ENCODE measurements at places on chromosomes 4 and X.

- H3K27ac ChIP-seq: peak overlapping the region; percentile 21
- peaks cover 10% of the 10 kb centered on the region for H3K27me3 ChIP-seq
- no peak for DNase-seq
- peaks cover 70% of the 10 kb centered on the region for H3K4me1 ChIP-seq
Measured at GRCh38 chr4:158817562-158818296, 48.9 kb downstream of the FNIP2 start.

- H3K36me3 ChIP-seq: peaks cover 10% of the 10 kb centered on the region
- no peak for DNase-seq
- H3K27ac ChIP-seq: no peak overlapping the region
- H3K27me3 ChIP-seq: peaks cover 14% of the 10 kb centered on the region
- no peaks in the 10 kb centered on the region for H3K4me1 ChIP-seq
Measured at GRCh38 chrX:727738-728621, 97.4 kb downstream of the SHOX start.

DNA sequence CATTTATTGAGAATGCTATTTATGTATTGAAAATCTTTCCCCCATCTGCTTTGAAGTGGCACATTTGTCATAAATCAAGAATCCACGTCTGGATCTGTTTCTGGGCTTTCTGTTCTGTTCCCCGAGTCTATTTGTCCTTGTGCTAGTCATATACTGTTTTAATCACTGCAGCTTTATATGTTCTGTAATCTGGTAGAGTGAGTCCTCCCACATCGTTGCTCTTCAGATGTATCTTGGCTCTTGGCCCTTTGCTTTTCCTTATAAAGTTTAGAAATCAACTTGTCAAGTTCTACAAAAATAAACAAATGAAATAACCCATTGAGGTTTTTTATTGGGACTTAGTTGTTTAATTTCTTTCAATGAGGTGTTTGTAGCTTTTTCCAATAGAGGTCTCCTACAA lies 29.0 kb downstream of the LONRF3 start:
- no peak for DNase-seq
- no peaks in the 10 kb centered on the region for H3K4me1 ChIP-seq
- H3K4me3 ChIP-seq: no peak overlapping the region
- H3K36me3 ChIP-seq: no peaks in the 10 kb centered on the region
- peaks cover 15% of the 10 kb centered on the region for H3K27me3 ChIP-seq
- H3K27ac ChIP-seq: no peak overlapping the region

DNA sequence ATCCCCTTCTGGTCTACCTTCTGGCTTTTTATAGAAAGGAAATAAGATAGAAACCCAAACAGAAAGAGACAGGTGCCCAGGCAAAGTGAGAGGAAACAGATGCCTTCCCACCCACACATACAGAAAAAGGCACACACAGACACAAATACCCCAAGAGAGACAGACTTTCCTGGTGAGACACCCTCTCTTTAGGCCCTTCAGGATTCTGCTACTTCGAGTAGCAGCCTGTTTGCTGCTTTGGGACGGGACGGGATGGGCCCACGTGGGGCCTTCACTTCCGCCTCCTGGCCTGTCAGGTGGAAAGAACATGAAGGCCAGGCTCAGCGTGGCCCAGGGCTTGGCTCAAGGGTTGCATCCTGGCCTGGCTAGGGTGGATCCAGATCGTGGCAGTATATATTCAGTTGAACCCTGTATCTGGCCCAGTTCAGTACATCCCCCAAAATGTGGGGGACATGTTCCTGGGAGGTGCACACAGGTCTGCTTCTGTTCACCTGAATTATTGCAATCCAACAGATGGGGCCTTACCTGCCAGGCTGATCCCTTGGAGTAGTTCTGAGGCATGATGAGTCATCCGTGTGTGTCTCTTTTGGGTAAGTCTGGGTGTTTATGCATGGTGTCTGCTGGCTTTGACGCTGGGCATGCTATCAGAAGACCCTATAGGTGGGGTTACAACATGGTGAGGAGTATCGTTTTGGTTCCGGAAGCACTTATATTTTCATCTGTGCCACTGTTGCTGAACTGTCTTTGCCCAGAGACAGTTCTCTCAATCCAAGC lies 2.4 kb downstream of the ZNF275 start:
- H3K4me1 ChIP-seq: peaks cover 22% of the 10 kb centered on the region
- peaks cover 9% of the 10 kb centered on the region for H3K36me3 ChIP-seq
- no peak overlapping the region for H3K4me3 ChIP-seq
- peaks cover 2% of the 10 kb centered on the region for H3K27me3 ChIP-seq

DNA sequence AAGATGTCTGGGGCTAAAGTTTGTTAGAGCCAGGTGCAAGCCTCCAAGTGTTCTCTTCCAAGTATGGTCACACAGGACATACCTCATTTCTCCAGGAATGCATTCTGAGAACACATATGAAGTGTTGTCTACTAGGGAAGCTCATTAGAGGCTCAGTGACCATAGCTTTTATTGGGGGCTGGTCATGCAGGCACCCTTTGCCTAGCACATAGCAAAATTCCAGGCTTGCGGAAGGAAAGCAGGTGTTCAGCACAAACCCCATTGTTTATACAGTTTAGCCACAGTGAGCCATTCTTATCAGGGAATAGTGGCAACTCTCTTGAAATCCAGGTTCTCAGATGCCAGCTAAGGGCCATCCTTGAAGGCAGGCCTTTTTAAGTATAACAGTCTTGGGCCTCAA lies 339.4 kb upstream of the ZCCHC13 start:
- peaks cover 9% of the 10 kb centered on the region for H3K4me1 ChIP-seq
- H3K27ac ChIP-seq: no peak overlapping the region
- H3K4me3 ChIP-seq: no peak overlapping the region
- H3K36me3 ChIP-seq: no peaks in the 10 kb centered on the region

DNA sequence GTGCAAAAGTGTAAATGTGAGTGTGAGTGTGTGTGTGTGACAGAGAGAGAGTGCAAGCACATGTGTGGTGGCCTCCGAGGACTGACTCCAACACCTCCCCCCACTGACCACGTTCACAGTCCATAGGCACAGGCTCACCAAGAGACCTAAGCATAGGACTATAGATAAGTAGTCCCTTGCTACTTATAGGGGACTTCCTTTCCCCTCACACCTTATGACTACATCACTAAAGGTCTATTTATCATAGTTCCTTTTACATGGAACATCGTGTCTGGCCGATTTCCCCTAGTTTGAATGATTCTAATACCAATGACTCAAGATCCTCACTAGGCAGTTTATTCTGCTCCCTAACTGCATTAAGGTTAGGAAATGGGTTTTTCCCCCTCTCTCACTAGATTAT lies 17.8 kb downstream of the FRMPD3 start:
- peaks cover 16% of the 10 kb centered on the region for H3K27me3 ChIP-seq
- no peak for DNase-seq
- H3K4me3 ChIP-seq: no peak overlapping the region
- no peaks in the 10 kb centered on the region for H3K36me3 ChIP-seq

DNA sequence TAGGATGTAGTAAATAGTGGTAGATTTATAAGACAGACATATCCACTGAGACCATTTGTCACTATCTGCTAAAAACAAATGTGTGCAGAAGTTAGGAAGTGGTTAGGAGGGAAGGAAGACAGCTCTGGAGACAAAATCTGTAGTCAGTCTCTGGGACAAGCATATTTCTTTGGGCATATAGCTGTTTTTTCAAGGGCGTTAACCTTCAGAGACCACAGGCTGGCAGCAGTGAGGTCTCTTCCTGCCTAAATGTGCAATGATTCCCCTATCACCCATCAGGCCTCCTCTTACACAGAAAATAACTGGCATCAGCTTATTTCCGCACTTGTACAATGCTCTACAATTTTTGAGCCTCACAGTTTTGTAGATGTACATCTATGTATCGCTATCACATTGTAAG lies 6.5 kb downstream of the TMEM150C start:
- H3K4me3 ChIP-seq: no peak overlapping the region
- DNase-seq: no peak
- no peaks in the 10 kb centered on the region for H3K4me1 ChIP-seq
- H3K27ac ChIP-seq: no peak overlapping the region
- peaks cover 34% of the 10 kb centered on the region for H3K27me3 ChIP-seq
- H3K36me3 ChIP-seq: no peaks in the 10 kb centered on the region

DNA sequence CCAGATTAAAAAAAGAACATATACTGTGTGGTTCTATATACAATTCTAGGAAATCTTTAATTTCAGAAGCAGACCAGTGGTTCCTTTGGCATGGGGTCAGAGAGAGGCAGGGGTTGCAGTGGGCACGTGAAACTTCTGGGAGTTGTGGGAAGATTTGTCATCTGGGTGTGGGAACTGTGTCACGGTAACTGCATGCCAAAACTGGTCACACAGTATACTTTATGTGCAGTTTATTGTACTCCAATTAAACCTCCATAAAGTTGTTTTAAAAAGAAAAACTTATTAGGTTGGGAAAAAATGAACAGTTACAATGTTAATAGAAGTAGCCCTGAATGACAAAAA lies 26.7 kb upstream of the STS start:
- DNase-seq: no peak
- no peak overlapping the region for H3K4me3 ChIP-seq
- H3K4me1 ChIP-seq: peaks cover 45% of the 10 kb centered on the region
- peaks cover 2% of the 10 kb centered on the region for H3K27me3 ChIP-seq

DNA sequence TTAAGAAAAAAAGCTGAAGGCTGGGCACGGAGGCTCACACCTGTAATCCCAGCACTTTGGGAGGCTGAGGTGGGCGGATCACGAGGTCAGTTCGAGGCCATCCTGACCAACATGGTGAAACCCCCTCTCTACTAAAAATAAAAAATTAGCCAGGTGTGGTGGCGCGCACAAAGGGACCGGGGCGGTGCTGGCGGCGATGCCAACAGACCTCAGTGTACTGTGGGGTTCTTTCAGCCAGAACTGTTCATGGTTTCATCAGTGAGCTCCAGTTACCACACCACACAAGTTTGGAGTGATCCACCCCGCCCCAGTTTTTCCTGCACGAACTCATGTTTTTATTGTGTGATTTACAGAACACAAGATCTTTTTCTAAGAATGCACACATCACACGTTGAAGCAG lies 21.2 kb upstream of the IRAK1 start:
- DNase-seq: no peak
- H3K4me1 ChIP-seq: peaks cover 43% of the 10 kb centered on the region
- H3K27ac ChIP-seq: peak overlapping the region; percentile 72
- H3K4me3 ChIP-seq: no peak overlapping the region
- peaks cover 4% of the 10 kb centered on the region for H3K27me3 ChIP-seq

- H3K36me3 ChIP-seq: peaks cover 16% of the 10 kb centered on the region
- peaks cover 84% of the 10 kb centered on the region for H3K4me1 ChIP-seq
- H3K4me3 ChIP-seq: peak overlapping the region; percentile 84
- DNase-seq: peak; percentile 100
Measured at GRCh38 chr4:13920901-13921300, 293.4 kb upstream of the BOD1L1 start.

DNA sequence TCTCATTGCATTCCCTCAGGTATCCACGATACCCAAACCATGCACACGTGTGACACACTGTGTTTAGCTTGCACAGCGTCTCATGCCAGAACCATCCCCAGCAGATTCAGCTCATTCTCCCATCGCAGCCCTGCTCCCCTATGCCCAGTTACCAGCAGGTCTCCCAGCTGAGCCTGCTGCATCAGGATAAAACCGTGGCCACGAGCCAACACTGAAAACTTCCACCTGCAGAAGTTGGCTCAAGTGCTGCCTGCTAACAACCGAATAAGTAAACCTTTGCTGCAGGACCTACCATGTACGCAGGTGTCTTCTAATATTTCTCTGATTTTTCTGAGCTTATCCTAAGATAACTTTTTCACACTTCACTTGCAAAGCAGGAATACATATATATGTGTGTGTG lies 120.4 kb upstream of the STS start:
- H3K4me3 ChIP-seq: no peak overlapping the region
- DNase-seq: no peak
- no peaks in the 10 kb centered on the region for H3K36me3 ChIP-seq
- H3K27me3 ChIP-seq: peaks cover 2% of the 10 kb centered on the region
- peaks cover 16% of the 10 kb centered on the region for H3K4me1 ChIP-seq

DNA sequence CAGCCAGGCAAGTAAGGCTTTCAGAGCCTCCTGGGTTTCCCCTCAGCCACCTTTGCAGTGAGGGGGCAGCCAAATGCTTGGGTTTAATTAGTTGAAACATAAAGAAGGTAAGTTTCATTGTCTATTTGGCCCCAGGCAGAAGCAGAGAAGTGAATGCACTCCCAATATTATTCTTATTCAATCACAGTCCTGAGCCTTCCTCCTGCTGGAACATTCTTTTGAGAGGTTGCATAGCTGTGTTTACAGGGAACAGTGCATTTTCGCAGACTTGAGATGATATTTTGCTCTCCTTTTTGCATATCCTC lies 13.9 kb downstream of the SLC2A9 start:
- peaks cover 2% of the 10 kb centered on the region for H3K27me3 ChIP-seq
- peaks cover 26% of the 10 kb centered on the region for H3K4me1 ChIP-seq
- DNase-seq: no peak
- H3K36me3 ChIP-seq: no peaks in the 10 kb centered on the region

DNA sequence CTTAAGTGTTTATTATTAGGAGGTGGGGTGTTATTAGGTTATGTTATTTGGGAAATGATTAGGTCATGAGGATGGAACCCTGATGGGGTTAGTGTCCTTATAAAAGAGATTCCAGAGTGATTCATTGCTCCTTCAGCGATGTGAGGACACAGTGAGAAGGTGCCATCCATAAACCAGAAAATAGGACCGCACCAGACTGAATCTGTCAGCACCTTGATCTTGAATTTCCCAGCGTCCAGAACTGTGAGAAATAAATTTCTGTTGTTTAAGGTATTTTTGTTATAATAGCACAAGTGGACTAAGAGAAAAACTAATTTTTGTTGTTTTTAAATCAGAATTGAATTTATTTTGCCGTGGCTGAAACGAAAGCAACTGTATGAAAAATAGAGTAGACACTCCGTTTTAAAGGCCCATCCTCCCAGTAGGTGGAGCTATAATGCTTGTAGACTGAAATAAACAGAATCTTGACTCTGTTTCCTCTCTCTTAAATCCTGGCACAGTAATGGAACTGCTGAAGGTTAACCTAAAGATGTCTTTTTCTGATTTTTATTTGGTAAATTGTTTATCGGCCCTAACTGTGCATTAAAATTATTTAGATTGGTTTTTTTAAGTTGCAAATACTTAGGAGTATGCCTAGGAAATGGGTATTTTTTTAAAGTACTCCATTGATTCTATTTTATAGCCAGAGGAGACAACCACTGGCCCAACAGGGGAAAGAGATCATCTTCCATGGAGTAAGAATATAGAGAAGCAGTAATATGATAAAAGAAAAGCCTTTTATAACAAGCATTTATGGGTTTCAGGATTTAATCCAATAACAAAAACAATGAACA lies 133.2 kb upstream of the ADAMTS3 start:
- DNase-seq: peak; percentile 50
- peak overlapping the region; percentile 91 for H3K4me3 ChIP-seq
- H3K27me3 ChIP-seq: peaks cover 8% of the 10 kb centered on the region

DNA sequence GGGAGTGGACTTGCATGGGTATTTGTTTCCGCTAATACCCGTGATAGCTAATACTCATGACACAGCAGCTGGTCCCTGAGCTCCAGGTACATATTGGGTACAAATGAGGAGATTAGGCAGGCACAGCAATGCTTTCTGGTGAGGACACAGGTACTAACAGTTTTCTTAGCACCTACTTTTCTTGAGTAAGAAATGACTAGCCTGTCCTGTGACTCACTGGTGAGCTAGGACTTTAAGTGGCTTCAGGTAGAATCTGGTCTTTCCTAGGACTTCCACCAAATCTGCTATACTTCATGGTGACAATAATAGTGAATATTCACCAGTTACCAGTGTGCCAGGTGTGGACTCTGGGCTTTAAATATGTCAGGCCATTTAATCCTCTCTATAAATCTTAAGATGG lies 407.4 kb upstream of the NR3C2 start:
- H3K4me3 ChIP-seq: no peak overlapping the region
- no peaks in the 10 kb centered on the region for H3K36me3 ChIP-seq
- H3K27ac ChIP-seq: no peak overlapping the region
- H3K4me1 ChIP-seq: no peaks in the 10 kb centered on the region
- H3K27me3 ChIP-seq: no peaks in the 10 kb centered on the region

- no peak overlapping the region for H3K4me3 ChIP-seq
- no peaks in the 10 kb centered on the region for H3K36me3 ChIP-seq
- no peaks in the 10 kb centered on the region for H3K4me1 ChIP-seq
- H3K27ac ChIP-seq: no peak overlapping the region
Measured at GRCh38 chrX:21645431-21645830, 12.7 kb downstream of the KLHL34 start.
